ENCODE measurements at places on chromosomes 2 and 18.

GRCh38 chr18:7812431-7813063 is 245.4 kb downstream of the PTPRM start:
- no peak for DNase-seq

DNA sequence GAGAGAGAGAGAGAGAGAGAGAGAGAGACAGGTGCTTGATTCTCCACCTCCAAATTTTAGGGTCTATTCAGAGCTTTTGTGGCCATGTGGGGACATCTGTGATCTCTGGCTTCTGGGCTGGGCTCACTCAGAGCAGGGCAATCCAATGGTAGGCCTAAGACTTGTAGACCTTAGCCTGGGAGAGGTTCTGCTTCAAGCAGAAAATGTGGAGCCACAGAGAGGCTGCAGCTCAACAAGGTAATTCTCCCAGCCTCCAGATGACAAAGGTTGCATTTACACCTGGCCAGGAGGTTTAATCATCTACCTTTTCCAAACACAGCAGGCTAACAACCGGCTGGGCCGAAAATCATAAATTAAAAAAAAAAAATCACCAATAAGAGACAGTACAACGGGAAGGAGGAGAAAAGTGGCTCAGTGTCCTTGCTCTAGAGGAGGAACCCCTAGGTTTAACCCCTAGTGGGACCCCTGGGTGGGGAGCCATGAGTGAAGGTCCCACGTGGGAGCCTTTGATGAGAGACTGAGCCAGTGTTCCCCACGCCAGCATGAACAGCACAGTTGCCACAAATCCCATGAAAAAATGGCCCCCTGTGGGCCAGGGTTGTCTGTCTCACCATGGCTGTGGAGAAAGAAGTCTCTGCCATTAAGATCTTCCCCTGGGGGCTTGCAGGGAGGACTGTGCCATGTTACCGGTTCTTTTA is 124.0 kb upstream of the GATA6 start:
- DNase-seq, result no peak

DNA sequence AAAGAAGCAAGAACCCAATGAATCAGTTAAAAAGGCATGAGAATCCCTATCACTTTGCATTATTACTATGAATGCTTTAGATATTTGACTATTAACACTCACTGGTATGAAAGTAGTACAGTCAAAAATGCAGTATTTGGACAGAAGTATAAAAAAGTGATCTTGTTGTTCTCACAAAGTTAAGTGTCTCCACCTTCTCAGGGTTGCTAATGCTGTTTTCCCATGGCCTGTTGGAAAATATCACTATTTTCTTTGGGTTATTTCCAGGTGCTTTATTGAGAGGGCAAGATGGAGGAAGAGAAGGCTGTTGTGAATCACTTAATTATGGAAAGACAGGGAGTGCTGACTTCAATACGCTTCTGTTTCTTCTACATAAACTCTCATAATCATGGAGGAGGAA is 13.6 kb upstream of the CREB1 start:
- no peak for DNase-seq

GRCh38 chr2:40741532-40741931 is 289.6 kb upstream of the SLC8A1 start:
- no peak for DNase-seq

DNA sequence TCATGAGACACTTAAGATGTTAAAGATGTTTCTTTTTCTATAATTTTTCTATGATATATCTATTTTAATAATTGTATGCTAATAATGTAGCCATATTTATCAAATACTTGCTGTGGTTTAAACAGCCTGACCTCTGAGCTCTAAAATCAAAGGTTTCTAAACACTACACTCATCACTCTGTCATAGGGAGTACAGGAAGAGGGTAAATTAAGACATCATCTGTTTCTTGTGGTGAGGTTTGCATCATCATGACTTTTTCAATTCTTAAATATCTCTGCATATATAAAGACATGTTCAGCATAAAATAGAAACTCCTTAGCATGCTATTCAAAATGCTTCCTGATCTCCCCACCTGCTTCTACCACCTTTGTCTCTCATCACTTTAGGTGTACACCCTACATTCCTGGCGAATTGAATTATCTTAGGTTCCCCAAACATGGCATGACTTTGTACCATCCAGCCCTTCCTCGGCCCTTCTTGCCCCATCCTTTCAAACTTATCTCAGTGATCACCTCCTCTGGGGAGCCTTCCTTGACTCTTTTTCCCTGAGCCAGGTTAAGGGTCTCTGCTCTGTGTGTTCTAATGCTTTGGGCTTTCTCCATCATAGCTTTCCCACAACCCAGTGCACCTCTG is 105.3 kb upstream of the TTN start:
- no peak for DNase-seq

- DNase-seq, result no peak
Observed at GRCh38 chr2:133660510-133660909, 92.2 kb upstream of the NCKAP5 start.

GRCh38 chr2:159003555-159003954 is 35.1 kb downstream of the TANC1 start:
- no peak for DNase-seq

DNA sequence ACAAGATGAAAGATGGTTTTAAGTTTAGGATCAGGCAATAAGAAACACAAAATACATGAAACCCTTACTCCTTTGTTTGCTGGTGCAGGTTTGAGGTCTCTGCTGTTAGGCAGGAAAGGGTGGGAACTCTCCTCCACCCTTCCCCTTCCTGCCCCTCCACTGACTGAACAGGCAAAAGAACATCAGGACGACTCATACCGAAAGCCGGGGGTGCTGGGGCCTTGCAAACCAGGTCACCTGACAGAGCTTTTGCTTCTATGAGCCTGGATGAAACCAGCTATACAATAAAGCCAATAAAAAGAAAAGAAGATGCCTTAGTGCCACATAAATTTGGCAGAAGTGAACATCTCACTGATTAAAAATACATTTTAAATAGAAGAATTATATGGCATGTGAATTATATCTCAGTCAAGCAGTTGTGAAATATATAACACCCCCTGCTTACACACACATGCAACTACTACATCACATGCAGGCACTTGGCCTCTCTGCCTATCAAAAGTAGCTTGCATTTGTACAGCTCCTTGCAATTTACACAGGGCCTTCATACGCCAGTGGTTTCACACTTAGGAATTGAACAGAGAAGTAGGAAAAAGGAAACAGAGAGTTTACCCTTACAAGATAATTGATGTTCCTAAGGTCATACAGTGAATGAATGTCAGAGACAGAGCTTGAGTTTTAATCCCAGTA is 215.1 kb upstream of the TRIB2 start:
- DNase-seq, result peak; percentile 49

DNA sequence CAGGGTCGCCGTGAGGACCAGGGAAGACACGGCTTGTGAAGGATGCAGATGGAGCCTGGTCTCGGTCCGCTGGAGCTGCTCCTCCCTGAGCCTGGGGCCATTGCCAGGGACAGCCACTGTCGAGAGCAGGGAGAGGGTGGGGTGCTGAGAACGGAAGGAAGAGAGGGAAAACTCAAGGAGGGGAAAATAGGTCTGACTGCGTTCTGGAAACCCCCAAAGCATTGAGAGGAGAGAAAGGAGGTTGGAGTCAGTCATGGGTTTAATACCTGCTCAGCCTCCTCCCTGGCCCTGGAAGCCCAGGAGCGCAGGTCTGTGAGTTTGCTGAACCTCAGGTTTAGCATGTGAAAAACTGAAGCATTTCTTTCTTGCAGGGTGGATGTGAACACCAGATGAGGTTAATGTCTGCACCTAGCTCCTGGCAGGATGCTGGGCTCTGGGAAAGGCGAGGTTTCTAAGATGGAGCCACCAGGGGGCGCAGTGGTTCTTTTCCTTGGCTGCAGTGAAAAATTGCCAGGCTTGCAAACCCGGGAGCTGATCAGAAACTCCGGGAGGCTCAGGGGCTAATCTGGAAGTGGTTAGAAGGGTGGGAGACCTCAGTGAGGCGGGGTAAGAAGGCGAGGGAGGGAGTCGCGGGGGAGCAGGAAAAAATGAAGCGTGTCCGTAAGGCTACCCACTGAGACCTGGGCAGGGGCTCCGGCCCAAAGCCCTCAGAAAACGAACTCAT is 33.6 kb upstream of the RNF149 start:
- peak; percentile 24 for DNase-seq

DNA sequence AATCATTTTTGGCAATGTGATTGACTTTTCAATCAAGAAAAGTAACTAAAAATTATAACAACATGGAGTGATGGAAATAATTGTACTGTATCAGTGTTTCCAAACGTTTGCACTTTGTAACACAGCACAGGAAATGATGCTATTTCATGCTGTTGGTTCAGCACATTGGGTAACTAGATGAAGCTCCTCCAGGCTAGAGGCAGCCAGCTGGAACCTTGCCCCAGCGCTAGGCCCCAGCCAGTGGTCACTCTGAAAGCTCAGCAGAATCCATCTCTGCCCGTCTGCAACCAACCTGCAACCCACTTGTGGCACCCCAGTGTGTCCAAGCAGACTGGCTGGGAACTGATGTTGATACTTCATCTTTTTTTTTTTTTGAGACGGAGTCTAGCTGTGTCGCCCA is 15.3 kb downstream of the UNC50 start:
- DNase-seq, result no peak

GRCh38 chr2:23635442-23636340 is 250.7 kb downstream of the KLHL29 start:
- no peak for DNase-seq

DNA sequence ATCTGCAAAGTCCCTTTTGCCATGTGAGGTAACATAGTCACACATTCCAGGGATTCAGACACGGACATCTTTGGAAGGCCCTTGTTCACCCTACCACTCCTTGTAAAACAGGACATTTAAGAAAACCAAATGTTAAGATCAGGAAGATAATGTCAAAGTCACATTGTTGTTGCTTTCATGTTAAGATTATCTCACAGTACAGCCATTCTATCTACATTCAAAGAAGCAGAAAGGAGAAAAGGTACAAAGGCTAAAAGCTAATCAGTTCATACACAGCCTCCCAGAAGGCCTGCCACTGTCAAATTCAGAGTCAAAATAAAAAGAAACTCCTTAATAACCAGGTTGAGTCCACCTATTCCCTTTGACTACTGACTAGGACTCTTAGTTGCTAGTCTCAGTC is 573.7 kb downstream of the ARHGAP15 start:
- DNase-seq, result no peak

- DNase-seq, result no peak
Observed at GRCh38 chr18:74513883-74514205, 17.7 kb downstream of the CNDP2 start.

DNA sequence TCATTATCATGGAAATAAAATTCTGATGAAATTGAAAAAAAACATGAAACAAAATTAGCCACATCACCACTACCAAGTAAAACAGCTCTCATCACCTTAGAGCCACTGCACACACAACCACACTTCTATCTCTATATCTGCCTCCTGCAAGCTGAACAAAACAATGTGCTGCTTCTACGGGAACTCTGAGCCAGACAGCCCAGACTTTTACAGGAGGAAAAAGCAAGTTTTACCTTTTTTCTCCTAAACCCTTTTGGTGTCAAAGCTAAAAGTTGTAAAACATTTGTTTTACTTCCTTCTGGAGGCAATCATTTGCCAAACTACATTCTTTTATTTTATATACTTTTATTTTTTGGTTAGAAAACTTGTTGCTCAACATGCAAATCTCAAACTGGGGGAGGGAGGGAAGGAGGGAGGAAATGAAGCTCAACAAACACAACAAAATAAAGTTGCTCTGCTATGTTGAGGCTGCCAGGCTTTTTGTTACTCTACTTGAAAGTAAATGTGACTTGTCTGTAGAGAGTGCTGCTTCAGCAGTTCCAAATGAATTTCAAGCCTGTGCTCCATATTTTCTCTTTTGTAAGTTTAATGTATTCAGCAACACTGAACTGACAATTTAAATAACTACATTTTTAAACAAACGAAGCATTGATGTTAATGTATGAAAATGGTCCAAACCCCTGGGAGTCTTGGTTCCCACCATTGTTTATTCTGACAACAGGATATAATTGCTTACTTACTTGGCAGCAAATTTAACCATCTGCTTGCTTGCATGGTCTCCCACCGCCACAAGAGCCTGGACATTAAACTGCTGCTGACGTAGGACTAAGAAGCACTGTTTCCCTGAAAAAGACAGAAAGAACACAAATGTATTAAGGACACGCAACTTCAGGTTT is 24.5 kb downstream of the DARS1 start:
- no peak for DNase-seq

DNA sequence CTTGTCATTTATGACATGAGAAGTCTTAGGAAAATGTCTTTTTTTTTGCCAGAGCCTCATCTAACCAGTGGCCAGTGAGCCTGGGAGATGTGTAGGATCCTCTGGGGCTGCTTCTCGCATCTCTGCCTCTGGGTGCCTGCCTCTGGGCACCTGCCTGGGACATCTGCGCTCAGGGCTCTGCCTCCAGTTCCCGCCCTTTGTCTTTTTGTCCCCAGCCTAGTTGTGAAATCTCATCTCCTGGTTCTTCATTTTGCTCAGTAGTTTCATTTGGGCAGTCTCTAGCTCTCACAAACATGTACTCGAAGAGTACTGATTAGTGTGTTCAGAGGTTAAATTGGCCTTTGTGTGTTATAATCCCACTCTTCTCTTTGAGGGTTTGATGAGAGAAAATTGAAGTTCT is 92.0 kb downstream of the LTBP1 start:
- DNase-seq, result no peak

DNA sequence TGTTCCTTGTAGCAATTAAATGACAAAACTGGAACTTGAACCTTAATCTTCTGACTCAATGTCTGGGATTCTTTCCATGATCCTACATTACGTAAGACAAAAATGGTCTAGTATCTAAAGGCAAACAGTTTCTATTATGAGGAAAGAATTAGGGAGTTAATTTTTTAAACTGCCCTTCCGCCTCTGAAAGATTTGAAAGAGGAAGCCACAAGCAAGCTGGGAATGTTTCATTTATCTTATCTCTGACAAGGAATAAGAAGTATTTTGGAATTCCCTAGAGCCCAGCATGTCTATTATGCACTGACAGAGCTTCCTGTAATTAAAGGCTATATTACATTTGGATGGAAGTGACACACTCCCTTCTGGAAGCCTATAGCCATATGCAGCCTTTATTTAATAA is 558.8 kb upstream of the CDH2 start:
- DNase-seq, result no peak

DNA sequence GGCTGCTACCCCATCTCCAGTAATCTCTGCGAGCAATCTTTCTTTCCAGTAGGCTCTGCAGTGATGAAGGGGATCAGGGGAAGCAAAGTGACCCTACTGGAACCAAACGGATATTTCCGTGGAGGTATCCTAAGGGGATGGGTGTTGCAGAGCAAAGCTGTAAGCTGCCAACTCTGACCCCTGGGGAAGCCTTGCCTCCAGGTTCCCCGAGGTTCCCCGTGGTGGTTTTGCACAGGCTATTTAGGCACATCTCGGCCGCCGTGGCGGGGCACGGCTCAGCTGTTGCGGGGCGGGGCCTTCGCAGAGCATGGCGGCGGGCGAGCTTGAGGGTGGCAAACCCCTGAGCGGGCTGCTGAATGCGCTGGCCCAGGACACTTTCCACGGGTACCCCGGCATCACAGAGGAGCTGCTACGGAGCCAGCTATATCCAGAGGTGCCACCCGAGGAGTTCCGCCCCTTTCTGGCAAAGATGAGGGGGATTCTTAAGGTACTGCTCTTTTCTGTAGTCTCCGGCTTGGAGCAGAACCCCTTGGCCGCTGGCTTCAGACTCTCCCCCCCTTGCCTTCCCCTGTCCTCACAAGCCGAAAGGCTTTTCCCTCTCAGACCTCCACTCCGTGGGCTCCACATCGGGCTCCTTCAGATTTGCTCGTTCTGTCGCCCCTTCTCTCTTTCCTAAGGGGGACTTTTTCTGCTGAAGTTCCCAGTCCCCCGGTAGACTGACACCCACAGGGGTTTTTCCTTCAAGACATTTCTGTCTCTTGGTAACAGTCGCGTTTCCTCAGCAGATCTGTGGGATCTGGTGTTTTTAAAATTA is at the start of gene COMMD1:
COMMD1 (plus strand) TSS at position 303 of the 814 bp plus-strand sequence; CDS start at position 308, 5 bp downstream.
- DNase-seq, result peak; percentile 82

All from stimulated activated naive B cell treated with anti-CD40 and anti-IgM and Interleukin-4, amounts not matched to agents 10 μg/mL and 1 μg/mL and 100 μg/mL, for 72 hours (primary cell).